NCI-H345 (cell line): ENCODE measurements at places on chromosomes 5 and 9.

- no peak for DNase-seq
Observed at GRCh38 chr9:122186301-122186700, 26.6 kb downstream of the MORN5 start.

- no peak for DNase-seq
Observed at GRCh38 chr5:59517926-59518585, 375.5 kb downstream of the PDE4D start.

- no peak for DNase-seq
Observed at GRCh38 chr5:86546582-86546981, 71.2 kb upstream of the COX7C start.

DNA sequence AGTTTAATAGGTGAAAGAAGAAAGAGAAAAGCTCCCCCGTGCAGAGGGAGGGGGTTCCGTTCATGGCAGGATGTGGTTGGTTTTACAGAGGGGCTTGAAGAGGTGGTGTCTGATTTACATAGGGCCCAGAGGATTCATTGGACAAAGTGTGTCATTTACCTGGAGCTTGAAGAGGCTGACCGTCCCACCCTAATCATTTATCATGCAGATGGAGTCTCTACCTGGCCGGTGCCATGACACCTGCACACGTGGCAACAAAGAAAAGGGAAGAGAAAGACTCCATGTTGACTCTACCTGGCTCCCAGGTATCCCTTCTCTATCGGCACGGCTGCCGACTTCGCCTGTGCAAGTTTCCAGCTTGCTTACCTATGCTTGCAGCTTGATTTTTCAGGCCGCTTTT is 35.3 kb upstream of the PRRC2B start:
- DNase-seq: no peak

DNA sequence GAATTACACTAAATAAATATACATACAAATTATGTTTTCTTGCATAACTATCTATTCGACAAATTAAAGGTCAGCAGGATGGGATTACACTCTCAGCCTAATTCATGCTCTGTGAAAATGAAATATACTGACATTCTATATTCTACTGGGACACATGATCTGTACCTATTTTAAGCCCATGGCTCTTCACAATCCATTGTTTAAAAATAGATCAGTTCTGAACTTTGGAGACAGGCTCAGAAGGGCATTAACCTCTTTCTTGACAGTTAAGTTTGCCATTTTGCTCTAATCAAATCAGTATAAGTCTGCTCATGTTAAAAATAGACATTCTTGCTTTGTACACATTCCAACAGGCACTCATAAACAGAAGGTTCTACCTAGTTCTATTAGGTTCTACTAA is 361.2 kb downstream of the HCN1 start:
- no peak for DNase-seq

GRCh38 chr5:124906339-124907097 is 160.1 kb upstream of the ZNF608 start:
- DNase-seq: peak; percentile 41

DNA sequence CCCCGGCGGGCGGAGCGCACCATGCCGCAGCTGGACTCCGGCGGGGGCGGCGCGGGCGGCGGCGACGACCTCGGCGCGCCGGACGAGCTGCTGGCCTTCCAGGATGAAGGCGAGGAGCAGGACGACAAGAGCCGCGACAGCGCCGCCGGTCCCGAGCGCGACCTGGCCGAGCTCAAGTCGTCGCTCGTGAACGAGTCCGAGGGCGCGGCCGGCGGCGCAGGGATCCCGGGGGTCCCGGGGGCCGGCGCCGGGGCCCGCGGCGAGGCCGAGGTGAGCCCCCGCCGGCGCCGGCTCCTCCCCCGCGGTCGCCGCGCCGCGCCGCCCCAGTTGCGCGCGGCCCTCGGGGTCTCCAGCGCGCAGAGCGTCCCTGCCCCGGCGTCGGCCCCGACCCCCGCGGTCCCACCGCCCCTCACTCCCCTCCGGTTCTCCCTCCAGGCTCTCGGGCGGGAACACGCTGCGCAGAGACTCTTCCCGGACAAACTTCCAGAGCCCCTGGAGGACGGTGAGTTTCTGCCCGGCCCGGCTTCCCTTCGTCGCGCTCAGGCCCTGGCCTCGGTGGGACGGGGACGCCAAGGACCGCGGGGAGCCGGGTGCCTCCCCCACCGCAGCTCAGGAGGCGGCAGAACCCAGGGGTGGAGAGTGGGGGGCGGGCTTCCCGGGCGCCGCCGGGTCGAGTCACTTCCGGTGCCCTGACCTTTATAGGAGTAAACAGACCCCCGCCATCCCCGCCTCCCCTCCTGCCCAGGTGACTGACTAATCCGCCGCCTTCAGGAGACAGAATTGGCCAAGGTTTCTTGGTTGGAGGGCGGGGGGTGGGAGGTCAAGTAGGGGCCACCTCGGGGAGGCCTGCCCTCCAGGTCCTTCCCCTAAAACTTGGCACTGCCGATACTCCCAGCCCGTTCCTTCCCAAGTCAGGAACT is 665 bp downstream of the TCF7 start:
- DNase-seq: no peak

DNA sequence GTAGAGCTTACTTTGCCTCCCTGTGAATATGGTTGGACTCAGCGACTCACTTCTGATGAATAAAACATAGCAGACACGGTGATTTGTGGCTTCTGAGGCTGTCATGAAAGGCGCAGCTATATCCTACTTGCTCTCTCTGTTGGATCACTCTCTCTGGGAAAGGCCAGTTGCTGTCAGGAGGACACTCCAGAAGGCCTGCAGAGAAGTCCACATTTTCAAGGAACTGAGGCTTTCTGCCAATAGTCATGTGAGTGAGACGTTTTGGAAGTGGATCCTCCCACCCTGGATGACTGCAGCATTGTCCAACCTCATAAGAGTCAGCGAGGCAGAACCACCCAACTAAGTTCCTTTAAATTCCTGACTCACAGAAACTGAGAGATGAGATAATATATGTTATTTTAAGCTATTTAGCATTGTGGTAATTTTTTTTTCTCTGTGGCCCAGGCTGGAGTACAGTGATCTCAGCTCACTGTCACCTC is 156.0 kb upstream of the MAST4 start:
- no peak for DNase-seq

DNA sequence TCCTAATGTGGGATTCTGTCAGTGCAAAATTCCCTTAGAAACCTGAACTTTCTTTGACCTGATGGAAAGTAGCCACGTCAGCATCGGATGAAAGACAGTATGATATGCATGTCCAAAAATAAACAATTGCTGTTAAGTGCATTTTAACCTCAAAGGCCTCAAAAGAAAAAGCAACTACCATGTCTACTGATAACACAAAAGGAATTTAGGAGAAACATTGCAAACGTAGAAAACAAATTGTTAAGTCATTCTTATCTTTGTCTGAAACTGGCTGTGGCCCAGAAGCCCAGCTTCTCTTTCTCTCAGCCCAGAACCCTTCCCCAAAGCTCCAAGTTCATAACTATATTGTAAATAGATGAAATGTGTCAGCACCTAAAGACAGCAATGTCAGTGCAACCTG is 11.1 kb upstream of the LHFPL2 start:
- DNase-seq: no peak

DNA sequence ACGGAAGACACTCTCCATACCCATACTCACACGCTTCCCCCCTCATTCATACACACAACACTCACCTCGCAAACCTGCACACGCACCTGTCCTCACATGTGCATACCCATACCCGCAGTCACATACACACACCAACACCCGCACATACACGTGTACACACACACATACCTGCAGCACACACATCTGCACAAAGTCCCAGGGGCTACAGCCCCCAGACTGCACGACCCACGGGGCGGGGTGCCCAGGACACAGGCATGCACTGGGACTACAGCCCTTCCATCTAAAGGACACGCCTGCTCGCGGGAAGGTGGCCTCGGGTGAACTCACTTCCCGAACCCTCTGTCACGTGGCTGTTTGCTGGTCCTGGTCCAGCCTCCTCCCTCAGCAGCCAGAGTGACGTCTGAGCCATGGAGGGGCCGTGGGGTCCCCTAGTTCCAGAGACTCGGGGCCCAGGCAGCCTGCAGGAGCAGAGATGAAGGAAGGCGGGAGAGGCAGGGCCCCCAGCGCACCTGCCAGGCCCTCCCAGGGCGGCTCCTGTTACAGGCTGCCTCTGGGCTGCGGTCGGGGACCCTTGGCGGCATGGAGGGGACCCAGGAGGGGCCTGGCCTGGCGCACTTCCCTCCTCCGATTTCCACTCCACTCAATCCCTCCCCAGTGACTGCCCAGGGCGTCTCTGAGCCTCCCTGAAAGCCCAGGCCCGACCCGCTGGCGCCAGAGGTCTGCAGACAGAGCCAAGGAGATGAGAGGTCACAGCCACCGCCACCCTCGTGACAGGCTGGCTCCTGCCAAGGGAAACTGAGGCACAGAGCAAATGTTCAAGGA is 8.1 kb downstream of the SLC12A7 start:
- no peak for DNase-seq

DNA sequence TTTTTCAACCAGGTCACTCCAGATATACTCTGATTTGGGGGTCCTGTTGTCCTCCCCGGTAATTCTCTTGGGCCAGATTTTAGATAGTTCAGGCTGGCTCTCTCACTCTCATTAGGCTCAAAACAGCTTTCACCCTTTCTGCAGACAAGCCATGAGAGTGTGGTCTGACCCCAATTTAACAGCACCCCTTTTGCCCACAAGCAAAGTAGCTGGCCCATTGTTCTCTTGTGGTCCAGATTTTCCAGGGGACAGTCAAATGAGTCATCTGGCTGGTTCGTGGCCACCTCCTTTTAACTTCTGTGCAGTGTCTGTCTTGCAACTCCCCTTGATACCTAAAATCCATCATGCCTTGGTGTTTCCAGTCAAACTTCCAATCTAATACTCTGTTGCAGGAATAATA is 16.5 kb downstream of the BHMT2 start:
- DNase-seq: no peak

DNA sequence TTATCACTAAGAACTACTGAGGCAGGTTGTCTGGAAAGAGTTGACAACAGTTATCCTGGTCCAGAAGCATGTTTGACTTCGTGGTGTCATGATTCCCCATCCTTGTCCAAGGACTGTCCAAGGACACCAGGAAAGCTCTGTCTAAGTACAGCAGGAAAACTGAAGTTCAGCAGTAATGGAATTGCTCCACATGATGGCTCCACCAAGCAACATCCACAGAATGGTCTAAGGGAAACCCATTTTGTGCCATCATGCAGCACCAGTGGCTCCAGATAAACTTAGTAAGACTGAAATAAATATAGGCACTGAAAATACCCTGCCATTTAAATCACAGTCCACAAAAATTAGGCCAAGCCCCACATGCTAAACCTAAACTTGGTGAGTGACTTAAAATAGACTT is 192.8 kb downstream of the CDH18 start:
- DNase-seq: no peak

DNA sequence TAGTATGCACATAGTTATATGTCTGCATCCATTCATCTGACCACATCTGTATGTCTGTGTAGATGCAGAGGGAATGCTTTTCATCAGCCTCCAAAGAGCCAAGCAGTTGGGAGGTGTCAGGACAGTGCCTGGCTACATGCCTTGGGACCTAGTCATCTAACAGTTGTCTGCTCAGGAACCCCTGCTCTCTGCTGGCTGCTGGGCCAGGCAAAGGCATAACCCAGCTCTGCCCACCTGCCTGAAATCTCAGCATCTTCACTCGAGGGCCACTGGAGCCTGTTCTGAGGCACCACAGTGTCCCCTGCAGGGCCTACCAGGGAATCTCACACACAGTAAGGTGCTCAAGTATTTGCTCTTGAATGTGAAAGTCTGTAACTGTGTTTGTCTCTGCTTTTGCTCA is 3.7 kb downstream of the C9orf50 start:
- peak; percentile 13 for DNase-seq

DNA sequence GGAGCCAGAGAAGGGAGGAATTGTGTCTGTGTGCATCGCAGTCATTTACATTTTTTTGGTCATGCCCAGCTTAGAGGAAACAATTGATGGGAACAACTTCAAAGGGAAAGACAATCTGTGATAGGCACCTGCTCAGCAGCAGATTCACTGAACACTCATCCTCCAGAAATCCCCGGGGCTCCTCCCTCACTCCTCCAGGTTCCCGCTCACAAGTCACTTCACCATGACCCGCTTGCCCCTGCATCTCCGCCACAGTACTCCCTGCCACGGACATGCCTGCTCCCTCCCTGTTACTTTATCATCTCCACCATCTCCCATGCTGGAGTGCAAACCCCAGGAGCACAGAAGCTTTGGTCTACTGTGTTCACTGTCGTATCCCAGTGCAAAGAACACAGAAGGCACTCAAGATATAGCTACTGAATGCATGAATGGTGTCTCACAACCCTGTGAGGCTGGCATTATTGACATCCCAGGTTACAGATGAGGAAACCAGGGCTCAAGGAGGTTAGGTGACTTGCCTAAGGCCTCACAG is 16.2 kb downstream of the LHX6 start:
- peak; percentile 8 for DNase-seq

DNA sequence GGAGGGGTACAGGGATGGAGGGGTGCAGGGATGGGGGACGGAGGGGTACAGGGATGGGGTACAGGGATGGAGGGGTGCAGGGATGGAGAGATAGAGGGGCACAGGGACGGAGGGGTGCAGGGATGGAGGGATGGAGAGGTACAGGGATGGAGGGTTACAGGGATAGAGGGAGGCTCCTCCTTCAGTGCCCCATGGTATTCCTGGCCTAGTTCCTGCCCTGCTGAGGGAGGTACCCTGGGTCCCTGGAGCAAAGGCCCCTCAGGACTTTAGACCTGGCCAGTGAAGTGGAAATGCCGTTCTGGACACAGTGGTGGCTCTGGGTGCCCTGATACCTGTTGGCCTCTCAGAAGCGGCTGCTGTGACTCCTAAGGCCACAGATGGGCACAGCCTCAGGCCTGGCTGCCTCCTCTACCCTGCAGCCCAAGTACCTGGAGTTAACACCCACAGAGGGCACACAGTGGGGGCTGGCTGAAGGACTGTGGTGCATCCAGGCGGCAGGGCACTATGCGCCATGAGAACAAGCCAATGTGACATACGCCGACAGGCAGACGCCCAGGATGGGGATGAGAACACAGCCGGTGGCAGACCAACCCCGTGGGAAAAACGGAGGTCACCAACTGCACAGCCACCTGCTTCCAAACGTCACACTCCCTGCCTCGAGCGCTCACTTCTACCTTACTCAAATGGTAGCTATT is 8.4 kb downstream of the PTGES2 start:
- no peak for DNase-seq

- no peak for DNase-seq
Observed at GRCh38 chr5:173968154-173968797, 20.7 kb upstream of the C5orf47 start.

GRCh38 chr5:14588758-14589543 is 7.4 kb downstream of the OTULINL start:
- DNase-seq: peak; percentile 32

GRCh38 chr5:1547236-1547635 is 23.5 kb upstream of the LPCAT1 start:
- no peak for DNase-seq

DNA sequence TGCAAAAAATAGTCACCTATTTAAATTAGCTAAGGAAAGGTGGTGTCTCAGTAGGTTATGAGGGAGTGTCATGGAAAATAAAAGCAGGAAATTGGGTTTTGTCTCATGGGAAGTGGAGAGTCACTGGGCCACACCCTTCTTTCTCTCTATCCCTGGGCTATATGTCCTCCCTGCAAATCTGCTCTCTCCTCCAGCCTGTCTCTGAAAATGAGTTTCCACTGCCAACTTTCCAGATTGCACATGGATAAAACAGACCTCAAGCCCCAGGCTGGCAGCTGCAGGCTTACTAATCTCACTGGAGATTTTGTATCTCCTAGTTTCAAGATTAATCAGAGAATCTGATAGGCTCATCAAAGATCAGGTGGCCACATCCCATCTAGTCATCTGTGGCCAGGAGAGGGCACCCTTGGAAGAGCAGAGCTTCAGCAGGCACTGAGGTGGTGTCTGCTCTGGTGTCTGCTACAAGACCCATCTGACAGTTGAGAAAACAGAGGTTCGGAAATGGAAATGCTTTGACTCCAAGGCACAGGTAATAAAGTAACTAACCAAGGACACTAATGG is 178.9 kb downstream of the MSX2 start:
- DNase-seq: no peak
